Epithelial cell of prostate (primary cell): ENCODE measurements at places on chromosomes 2 and 18.

DNA sequence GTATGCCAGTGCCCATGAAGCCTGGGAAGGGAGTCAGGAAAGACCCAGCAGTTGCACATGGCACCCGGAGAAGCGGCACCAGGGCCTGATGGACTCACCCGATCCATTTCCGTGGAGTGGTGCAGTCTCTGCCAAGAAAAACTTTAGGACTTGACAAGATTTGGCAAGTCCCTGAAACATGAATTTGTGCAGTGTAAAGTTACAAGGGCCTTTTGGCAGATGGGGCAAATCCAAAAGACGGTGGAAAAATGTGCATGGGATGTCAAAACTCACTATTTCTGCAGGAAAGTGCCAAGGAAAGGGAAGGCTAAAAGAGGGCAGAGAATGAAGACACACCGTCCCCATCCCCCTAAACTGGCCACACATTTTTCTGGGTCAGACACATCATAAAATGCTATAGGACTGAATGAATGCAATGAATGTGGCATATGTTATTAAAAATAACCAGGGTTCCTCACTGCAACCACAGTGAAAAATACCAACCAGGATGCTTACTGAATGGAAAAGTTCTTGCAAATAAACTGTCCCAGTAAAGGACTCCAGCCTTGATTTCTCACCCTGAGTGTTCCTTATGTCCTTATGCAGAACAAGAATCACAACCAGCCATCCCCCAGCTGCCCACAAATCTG lies 173.5 kb upstream of the SIX2 start:
- DNase-seq, result no peak

- DNase-seq, result no peak
Measured at GRCh38 chr2:205726506-205726905, 44.2 kb downstream of the NRP2 start.

DNA sequence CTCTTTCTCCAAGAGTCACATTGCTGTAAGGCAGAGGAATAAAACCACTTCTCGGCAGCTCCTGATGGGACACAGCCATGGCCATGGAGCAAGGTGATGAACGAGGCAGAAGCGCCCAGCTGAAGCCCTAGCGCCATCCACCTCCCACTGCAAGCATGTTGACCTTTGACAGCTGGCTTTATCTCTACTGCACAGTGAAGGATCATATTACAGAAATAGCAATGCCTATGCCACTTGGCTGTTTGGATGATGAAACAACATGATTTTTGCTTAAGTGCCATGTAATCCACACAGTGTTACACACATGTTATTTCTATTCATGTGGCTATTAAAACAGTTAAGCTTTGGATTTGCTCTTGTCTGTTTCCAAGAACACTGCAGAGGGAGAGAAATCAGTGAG lies 167.7 kb downstream of the VAPA start:
- no peak for DNase-seq

DNA sequence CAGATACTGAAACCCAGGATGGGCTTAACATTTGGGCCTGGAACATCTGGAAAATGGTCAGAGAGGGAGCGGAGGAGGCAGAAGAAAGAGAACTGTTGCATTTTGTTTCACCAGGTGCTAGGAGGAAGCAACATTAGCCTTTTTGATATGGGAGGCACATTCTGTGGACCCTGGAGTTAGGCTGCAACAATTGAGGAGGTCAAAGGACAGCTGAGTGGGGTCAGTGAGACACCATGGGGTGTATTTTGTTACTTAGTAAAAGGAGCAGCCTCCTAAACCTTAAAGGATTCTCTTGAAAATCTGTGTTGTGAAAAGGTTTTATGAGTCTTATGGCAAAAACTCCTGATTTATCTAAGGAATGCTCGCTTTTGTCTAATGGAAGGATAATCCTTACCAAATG lies 124.9 kb downstream of the GREB1L start:
- DNase-seq, result no peak

DNA sequence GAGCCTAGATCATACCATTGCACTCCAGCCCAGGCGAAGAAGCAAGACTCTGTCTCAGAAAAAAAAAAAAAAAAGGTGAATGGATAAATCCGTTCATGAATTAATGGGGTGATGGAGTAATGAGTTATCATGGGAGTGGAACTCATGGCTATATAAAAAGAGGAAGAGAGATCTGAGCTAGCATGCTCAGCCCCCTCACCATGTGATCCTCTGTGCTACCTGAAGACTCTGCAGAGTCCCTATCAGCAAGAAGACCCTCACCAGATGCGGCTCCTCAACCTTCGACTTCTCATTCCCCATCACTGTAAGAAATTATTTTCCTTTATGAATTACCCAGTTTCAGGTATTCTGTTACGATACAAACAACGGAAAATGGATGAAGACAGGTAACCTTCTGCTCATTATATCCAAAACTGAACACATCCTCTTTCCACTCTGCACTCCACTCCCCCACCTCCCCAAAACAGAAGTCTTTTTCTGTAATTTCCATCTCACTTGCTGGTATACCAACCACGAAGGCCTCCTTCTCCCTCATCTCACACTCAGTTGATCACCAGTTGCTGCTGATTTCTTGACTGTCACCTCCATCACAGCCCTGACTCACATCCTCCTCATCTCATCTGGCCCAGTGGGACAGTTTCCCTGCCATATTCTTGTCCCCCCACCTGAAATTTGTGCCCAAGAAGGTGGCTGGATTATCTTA lies 8.8 kb downstream of the RETREG2 start:
- DNase-seq, result no peak

- no peak for DNase-seq
Measured at GRCh38 chr2:44333994-44334393, 27.3 kb downstream of the PREPL start.

DNA sequence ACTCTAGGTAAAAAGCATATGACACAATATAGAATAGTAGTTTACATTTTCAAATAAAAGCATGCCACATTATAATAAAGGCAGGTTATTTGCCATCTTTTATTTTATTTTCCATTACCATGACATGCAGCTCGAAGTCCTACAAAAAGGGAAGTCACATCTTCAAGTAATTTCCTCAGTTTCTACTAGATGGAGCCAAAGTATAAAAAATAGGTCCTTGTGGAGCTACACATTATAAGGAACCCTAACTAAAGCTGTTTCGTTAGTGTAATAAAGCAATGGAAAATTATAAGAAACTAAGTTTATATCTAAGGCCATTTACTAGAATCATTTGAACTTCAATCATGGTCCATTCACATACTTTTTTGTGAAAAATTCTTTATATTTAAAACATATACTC lies 674.5 kb downstream of the KCNJ3 start:
- no peak for DNase-seq

GRCh38 chr18:56309104-56309503 lies 329.3 kb downstream of the TXNL1 start:
- DNase-seq, result no peak

- DNase-seq, result no peak
Measured at GRCh38 chr2:160061944-160062291, 497 bp downstream of the PLA2R1 start.

DNA sequence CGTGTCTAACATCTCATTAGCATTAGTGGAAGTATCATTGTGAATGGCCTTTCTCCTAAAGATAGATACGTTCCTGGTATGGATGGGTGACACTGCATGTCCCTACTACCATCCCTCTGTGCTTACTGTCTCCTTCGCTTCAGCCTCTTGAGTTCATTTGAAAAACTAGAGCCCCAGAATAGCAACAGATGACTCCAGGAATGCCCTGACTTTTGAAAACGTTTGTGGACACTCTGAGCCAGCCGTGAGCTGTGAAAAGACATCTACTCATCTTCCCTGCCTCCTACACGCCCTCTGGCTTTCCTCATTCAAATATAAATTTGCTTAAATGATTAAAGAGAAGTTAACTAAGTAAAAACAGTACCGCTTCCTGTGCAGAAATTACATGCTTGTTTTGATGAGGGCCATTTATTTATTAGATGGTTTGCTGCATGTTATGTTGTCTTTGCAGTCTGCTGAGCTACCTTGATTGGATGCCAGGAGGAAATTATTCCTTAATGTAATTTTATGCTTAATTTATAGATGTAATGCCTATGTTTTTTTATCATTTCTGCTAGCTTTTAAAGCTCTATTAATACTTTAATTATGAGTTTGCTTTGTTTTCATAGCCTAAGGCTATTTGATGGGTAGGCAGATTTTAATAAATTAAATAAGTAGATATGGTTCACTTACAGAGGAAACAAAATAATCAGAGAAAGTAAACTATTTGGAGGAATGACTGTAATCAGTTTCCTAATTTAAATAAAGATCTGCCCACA lies 32.1 kb upstream of the MYO3B start:
- no peak for DNase-seq

- no peak for DNase-seq
Measured at GRCh38 chr2:85708641-85709040, 14.5 kb downstream of the GNLY start.

- DNase-seq, result no peak
Measured at GRCh38 chr2:8885449-8886201, 48.2 kb upstream of the KIDINS220 start.

DNA sequence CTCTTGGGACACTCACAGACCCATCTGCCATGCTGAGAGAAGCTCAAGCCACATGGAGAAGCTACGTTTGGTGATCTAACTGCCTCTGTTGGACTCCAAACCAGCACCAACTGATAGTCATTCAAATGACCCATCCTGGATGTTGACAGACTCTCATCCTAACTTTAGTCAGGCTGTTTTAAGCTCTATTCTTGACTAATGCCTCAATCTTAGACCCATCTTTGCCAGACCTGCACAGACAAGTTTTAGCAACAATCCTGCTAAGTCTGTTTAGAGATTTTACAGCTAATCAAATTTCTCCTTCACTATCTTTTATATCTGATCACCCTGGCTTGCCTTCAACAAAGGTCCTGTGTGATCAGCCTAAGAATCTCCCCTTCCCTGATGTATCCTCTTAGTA lies 245.1 kb downstream of the SCG2 start:
- no peak for DNase-seq

DNA sequence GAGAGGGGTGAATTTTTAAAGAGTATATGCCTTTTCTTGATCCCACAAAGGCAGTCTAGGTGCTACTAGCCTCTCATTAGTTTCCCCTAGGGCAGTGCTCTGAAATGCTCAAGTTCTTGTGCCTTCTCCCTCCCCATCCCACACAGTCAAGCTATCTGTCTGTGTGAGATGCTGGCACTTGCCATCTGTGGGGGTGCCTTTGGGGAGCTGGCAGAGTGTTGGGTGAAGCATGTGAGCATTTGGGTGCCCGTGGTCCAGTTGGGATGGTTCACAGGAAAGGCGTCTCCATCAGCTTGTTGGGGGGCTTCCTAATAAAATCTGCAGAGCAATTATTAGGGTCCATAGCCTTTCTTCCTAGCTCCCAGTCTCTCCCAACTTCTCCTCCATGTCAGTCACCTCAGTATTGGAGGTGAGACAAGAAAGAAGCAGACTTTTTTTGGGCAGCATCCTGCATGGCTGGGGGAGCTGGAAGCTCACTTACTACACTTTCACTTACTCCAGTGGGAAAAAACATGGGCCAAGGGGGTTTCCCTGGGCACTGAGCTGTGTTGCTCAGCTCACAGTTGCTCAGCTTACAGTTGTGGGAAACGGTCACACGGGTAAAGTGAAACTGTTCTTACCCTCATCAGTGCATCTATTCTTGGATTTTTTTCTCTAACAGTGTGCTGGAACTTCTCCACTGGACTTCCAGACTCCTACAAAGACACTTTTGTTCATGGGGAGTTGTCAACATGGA lies 29.3 kb downstream of the COLEC11 start:
- DNase-seq, result no peak

- no peak for DNase-seq
Measured at GRCh38 chr18:48493434-48494230, 45.2 kb upstream of the CTIF start.

GRCh38 chr18:21454725-21455124 lies 145.8 kb downstream of the ESCO1 start:
- no peak for DNase-seq

DNA sequence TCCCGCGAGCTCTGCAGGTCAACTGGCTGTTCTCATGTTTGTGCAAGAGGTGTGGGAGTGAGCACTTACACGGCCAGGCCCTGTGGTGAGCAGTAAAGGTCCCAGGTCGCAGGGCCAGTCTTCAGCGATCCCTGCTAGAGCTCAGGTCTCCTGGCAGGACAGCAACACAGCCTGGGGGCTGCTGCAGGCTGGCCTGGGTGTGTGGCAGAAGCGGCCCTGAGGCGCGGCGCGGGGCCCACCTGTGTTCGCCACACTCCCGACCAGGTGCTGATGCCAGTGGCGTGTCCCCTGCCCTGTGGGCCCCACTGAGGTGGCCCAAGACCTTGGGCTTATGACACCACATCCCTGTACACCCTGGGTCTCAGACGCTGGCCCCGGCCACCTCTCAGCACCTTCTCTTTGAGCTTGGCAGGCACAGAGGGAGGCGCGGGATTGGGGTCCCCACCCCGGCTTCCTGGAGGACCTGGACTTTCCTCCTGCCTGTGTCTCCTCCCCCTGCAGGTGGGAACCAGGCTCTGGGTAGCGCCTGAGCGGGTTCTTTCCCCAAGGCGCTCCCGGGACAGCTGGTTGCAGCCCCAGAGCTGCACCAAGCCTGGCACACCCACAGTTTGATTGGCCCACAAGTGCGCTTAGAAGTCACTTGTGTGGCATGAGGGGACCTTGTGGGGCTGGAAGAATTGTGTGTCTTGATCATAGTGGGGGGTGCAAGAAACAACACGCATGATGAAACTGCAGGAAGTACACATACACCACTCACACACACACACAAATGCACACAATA lies 59.2 kb downstream of the TWIST2 start:
- DNase-seq, result no peak

GRCh38 chr2:109381327-109381820 lies 232.4 kb downstream of the SEPTIN10 start:
- no peak for DNase-seq

DNA sequence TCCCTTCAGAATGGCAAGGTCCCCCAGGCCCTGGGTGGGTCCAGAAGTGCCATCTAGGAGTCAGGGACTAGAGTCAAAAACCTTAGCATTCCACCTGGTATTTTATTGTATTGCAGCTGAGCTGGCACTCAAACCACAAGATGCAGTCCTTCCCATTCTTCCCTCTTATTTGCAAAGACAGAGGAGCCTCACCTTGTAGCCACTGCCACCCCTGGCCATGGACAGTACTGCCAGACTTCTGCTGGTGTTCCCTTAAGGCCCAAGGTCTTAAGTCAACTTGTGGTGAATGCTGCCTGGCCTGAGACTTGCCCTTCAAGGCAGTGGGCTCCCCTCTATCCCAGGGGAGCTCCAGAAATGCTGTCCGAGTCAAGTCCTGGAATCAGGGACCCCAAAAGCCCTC lies 6.9 kb downstream of the UGT1A10 start:
- no peak for DNase-seq

GRCh38 chr2:215105607-215106354 lies 32.6 kb downstream of the ABCA12 start:
- peak; percentile 93 for DNase-seq

DNA sequence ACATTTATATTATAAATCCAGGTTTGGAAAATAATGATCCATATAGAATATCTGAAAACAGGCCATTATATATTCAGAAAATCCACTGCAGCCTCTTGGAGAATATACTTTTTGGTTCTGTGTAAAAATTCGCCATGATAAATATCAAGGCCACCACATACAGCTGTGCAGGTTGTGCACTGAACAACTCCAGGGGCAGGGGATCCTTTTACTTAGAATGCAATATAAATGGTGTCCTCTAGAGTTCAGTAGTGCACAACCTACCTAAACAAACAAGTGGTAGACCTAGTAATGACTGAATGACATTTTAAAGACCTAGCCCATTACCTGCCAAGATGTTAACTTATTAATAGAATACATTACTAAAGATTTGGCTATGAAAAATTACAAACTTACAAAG lies 22.4 kb downstream of the MOGAT1 start:
- DNase-seq, result no peak
